ENCODE measurements at places on chromosomes 1 and 21.

GRCh38 chr21:44542716-44543115 is 2.7 kb upstream of the KRTAP10-1 start:
- no peak for DNase-seq

DNA sequence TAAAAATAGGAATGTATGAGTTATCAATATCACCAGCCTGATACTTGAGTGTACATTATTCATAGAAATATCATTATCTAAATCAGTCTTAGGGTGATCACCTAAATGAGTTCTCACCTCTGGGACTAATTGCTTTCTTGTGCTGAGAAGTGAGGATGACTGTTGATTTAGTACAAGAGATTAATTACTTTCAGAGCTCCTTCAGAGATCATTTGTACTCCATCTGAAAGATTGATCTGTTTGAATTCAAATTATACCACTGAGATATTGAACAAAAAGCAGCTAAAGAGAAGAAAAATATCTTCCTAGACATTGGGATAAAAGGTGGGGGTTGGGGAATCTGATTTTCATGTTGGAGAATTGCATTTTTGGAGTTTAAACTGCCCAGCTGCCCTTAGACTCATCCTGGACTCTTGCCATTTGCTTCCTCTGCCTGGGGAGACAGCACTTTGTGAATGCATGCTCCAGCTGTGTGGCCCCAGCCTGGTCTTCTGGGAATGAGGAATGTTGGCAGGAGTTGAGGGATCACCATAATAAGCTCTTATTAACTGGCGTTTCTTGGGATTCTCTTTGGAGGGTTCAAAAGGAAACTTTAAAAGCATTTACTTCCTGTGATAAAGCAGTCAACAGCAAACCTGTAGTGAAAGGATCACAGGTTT is 19.7 kb upstream of the PGBD2 start:
- DNase-seq: no peak

DNA sequence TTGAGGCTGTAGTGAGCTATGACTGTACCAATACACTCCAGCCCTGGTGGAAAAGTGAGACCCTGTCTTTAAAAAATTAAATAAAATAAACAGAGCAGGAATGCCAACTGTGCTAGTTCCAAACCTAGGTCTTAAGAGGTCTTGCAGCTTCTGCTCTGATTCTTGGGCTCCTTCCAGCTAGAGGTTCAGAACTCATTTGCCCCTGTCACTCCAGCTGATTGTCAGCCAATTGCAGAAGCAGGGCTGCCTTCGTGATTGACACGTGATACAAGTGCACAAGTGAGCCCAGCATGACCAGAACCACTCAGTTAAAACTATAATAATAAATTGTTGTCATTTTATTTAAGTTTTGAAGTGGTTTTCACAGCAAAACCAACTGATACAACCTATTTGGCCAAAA is 298.4 kb downstream of the USP25 start:
- no peak for DNase-seq

DNA sequence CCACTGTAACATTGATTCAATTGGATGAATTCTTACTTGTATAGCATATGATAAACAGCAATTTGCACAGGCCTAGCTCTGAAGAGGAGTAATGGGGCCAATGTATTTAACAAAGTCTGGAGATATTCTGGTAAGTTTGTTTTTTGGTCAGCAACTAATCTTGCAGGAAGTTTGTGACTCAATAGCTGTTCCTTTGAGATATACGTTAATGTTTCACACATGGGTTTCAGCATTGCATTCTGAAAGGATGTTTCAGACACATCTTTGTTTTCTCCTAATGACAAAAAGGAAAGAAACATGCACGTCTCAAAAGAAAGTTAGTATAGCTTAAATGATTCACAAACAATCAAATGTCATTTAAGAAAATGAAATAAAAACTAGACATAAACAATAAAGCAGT is 49.0 kb downstream of the LTN1 start:
- DNase-seq: no peak

GRCh38 chr1:53614231-53615021 is 124.5 kb downstream of the GLIS1 start:
- DNase-seq: no peak

DNA sequence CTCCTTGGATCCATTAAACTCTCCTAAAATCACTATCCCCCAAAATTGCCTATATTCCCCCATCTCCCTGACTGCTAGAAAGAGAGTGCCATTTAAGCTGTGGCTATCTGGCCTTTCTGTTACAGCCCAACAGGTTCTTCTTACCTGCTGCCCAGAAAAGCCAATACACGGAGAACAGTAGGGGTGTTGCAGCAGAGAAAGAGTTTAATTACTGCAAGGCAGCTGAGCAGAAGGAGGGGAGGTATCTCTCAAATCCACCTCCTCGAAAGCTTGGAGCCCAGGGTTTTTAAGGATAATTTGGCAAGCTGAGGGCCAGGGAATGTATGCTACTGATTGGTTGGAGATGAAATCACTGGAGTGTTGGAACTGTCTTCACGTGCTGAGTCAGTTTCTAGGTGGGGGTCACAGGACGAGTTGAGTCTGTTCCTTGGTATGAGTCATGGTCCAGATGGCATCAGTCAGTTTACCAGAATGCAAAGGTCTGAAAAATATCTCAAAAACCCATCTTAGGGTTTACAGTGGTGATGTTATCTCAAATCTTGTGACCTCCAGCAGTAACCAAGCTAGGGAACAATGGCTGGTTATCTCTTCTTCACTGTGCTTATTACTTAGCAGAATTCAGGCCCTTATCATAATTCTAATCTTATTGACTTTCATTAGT is 89.8 kb downstream of the SMYD3 start:
- DNase-seq: no peak

GRCh38 chr1:189769448-189769847 is 708.2 kb downstream of the BRINP3 start:
- no peak for DNase-seq

DNA sequence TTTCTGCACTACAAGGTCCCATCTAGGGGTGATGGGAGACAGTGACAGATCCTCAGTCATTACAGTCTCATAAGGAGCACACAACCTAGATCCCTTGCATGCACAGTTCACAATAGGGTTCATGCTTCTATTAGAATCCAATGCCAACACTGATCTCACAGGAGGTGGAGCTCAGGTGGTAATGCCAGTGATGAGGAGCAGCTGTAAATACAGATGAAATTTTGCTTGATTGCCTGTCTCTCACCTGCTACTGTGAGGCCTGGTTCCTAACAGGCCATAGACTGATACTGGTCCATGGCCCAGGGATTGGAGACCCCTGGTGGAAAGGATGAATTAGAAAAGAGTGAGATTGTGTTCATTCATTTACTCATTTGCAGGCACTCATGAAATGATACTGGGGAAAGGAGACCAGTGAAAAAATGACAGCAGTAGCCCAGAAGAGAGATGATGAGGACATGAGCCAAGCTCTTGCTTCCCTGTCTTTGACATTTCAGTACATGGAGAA is 251.6 kb upstream of the DUSP10 start:
- DNase-seq: no peak

DNA sequence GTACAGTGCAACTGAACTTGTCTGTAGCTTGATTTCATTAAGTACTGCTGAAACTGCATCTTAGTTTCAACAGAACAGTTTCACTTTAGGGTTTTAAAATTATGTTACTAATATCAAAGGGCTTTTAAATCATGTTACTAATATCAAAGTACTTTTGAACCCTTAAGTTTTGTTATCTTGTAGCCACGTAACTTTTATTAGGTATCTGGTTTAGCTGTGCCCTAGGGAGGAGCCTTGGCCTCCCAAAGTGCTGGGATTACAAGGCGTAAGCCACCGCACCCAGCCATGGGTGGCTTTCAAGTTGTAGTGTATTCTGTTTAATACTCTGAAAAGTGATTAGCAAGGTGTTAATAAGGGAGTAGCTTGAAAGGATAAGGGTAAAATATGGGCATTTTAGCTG is 2.0 kb downstream of the KDM4A start:
- no peak for DNase-seq

- DNase-seq: no peak
Observed at GRCh38 chr1:151221616-151222015, 23.3 kb downstream of the PIP5K1A start.

DNA sequence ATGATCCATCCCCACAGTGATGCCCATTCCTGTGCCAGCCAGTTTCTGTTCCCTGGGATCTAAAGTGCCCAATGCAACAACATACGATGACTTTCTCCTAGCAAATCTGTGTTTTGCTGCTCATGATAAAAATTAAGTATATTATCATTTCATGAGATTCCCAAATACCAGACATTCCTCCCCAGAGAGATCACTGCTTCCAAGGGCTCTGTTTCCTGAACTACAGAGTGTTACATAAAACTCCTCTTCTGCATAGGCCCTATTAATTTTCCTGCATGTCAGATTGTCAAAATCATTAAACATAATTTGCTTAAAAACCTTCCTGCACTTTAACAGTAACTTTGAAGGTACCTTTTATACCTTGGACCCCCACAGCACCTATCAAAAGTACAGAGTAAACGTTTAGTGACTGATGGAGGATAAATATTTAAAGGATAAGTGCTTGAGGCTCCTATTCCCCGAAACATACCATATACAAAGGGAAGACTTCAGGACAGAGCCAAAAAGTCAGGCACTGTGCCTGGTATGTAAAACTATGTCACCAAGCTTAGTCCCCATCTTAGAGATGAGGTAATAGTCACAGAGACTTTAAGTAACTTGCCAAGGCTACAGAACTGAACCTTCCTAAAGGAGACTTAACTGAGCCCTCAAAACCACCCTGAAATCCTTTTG is 50.2 kb downstream of the SLC25A24 start:
- no peak for DNase-seq

DNA sequence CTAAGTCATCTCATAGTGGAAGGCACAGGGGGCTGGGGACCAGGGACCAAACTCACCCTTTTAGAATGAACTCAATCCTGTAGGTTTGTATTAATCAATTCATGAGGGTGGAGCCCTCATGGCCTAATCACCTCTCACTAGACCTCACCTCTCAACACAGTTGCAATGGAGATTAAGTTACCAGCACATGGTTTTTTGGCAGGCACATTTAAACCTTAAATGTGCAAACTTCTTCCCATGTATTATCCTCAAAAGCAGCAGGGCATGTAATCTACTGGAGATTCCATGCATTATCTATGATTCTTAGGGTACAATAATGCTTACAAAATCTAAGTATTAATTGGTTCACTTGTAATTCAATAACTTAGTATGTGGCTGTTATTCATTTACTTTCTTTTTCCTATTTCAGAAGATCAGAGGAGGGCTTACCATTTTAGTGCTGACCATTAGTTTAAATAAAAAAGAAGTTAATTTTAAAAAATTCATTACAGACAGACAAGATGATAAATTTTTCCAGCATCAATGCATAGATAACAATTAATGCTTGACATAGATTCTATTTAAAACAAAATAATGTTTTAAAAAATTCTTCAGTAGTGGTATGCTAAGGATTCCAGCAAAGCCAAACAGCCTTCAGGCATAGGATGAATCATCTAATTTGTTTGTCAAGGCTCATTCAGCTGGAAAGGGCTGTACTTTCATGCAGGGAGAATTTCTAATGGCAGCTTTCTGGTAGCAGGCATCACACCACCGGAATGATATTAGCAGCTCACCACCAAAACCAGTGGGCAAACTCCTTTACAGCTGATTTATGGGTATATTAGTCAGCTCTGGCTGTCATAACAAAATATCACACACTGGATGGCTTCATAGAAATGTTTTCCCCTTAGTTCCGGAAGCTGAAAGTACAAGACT is 124.6 kb upstream of the ZNF648 start:
- DNase-seq: no peak

DNA sequence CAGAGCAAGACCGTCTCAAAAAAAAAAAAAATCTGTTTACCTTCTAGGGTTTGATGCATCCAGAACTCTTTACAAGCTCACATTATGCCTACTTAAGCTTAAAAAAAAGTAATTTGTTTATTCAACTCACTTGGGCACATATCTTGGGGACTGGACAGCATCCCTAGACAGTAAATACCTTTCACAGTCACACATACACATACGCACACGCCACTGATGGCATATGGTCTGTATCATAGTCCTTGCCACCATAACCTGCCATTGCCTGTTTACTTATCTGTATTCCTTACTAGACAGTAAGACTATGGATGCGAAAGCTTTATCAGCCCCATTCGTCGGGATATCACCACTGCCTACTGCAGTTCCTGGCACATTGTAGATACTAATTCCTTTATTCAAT is 446.3 kb upstream of the RGS18 start:
- DNase-seq: no peak

DNA sequence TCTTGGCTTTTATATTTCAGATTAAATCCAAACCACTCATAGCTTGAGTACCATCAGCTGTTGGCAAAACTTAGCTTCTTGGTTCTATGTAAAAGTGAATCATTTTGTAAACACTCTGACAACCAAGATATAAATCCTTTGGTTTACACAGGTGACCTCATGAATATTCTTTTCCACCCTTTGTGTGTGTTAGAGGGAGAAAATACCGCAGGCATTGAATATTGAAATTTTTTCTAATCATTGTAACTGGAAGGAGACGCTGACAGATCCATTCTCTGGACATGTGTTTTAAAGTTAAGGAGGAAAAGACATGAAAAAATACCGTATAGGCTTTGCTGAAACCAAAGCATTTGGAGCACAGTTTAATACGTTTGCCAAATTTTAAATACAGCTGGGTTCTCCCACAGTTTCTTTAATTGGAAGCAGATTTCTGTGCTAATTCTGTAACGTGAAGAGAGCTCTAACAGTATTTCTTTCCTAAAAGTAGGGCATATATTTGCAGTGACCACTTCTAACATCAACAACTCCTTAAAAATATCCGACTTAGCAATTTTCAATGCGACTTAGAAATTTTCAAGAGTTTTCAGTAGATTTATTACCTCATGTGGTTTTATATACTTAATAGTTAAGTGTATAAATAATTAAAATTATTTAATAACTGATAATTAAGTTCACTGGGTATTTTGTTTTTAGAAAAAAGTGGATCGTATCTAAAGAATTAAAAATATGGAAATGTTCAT is 388.2 kb downstream of the USP25 start:
- DNase-seq: no peak

All from NCI-H187 treated with DMSO at 0.1 percent for 48 hours (cell line).